Endothelial cell (in vitro differentiated cells): ENCODE measurements at places on chromosomes 2 and 18.

GRCh38 chr2:222915092-222915957 is 54.5 kb downstream of the ACSL3 start:
- DNase-seq, result no peak

DNA sequence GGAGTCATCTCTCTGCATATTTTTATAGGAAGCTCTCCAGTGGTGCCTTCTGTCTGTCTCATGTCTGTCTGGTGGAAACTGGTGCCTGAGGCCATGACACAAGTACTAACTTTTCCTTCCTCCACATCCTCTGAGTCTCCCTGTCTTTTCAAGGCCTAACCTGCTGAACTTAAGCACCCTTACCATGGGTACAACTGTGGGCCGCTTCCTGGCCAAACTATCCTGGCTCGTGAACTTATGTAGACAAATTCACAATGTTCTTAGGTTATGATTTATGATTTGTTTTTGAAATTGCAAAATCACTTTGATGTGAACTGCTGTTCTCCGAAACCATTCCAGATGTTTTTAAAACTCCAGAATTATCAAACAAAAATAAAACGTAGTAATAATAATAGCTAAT is 804.5 kb upstream of the POU3F3 start:
- DNase-seq, result no peak

- no peak for DNase-seq
These were observed 14.1 kb upstream of the GPR55 start for GRCh38 chr2:230939066-230939591.

GRCh38 chr2:203915256-203915655 is 21.3 kb upstream of the ICOS start:
- DNase-seq, result no peak

GRCh38 chr18:80158365-80158764 is 49.3 kb downstream of the ADNP2 start:
- DNase-seq, result no peak

DNA sequence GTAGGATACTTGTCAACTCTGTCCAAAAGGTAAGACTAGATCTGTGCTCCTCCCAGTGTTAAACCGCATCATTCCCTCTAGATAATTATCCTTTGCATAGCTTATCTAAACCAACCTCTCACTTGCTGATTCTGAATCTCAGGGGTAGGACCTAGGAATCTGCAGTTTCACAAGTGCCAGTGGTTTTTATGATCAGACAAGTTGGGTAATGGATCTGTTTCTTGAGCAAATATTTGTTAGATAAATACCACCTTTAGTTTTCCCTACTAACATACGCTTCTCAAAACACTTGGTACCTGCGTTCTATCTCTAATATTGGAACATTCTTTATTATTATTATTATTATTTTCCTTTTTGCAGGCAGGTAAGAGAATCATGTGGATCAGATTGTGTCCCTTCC is 439.9 kb downstream of the PTPRM start:
- DNase-seq, result no peak

GRCh38 chr2:183113630-183114029 is 10.6 kb upstream of the NUP35 start:
- DNase-seq, result no peak
